ENCODE measurements at places on chromosomes 13 and 19. TPM values are rescaled to one million over a fixed set of nuclear protein-coding genes. Genes with fewer than 3 reads are reported as not detected.

DNA sequence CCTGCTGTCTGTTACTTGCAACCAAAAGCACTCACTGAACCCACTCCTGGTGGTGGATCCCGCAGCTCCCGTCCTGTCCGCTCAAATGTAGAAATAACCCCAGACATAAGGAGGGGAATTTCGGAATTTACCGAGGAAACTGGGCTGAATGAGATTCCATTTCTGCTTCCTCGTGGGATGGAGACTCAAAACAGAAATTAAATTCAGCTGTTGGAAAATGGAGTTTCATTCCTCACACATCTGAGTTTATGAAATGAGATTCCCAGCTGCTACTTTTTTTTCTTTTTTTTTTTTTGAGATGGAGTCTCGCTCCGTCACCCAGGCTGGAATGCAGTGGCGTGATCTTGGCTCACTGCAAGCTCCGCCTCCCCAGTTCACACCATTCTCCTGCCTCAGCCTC lies 44.3 kb downstream of the COLGALT1 start:
- no peak for DNase-seq

The PDE4C gene
- 0.37 TPM for total RNA-seq

DNA sequence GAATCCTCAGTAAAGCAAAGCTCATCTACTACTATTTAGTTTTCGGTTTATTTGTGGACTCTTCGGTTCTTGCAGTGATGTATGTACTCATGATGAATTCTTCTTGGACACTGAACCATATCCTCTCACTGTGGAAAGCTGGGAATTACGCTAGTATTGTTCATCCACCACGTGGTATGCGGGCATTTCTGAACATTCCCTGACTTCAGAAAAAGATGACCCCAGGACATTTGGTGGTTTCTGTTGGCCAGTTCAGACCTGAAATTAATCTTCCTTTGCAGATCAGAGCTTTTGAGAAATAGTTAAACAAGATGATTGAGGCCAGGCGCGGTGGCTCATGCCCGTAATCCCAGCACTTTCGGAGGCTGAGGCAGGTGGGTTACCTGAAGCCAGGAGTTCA lies 25.3 kb upstream of the FBN3 start:
- no peak for DNase-seq

DNA sequence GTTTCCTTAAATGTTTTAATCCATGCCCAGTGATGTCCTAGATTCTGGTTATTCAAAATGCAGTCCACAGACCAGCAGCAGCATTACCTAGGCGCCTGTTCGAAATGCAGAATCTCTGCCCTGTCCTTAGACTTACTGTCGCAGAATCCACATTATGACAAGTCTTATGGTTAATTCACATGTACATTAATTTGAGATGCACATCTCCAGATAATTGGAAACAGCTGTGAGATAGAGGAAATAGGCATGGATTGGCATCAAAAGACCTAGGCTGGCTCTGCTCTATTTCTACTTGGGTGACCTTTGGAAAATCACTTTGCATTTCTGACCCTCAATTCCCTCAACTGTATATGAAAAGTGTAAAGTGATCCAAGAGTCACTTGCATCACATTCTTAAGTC lies 700.7 kb downstream of the DIAPH3 start:
- no peak for DNase-seq

- DNase-seq = no peak
Observed at GRCh38 chr13:34886987-34887386, 55.1 kb upstream of the NBEA start.

The RAX2 gene
- not detected for total RNA-seq

DNA sequence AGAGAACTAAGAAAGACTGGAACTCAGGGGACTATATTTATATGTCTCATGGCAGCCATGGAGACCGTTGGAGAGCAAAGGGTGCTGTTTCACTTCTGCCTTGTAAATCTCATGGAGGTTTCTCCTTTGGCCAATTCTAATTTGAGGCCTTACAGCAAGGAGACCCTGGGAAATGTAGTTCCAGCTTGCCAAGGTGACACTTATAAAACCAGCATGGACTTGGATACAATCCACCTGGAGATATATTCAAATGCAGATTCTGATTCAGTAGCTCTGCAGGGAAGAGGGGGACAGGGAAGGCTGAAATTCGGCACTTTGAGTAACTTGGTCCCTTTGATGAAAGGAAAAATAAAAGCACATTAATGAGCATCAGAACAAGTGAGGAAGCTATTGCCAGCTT lies 90.0 kb downstream of the OXGR1 start:
- no peak for DNase-seq

The RPS15 gene
- total RNA-seq = 596 TPM

The CELF5 gene
- 0.63 TPM for total RNA-seq

The HSH2D gene
- total RNA-seq = 4.4 TPM

The UBA52 gene
- 667 TPM for total RNA-seq

DNA sequence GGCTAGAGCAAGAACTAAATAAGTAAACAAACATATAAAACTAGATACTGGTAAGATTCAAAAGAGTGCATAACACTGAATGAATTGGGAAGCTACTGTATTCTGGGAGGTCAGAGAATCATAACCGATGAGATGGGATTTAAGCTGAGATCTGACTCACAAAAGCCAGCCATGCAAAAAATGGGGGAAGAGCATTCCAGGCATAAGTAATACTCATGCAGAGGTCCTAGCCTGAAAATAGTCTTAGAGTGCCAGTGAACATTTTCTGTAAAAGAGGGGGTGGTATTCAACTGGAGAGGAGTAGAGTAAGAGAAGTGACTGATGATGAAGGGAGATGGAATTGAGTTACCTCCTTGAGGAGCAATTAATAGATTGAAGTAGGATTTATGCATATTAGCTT lies 872.0 kb upstream of the GPC6 start:
- DNase-seq = no peak

DNA sequence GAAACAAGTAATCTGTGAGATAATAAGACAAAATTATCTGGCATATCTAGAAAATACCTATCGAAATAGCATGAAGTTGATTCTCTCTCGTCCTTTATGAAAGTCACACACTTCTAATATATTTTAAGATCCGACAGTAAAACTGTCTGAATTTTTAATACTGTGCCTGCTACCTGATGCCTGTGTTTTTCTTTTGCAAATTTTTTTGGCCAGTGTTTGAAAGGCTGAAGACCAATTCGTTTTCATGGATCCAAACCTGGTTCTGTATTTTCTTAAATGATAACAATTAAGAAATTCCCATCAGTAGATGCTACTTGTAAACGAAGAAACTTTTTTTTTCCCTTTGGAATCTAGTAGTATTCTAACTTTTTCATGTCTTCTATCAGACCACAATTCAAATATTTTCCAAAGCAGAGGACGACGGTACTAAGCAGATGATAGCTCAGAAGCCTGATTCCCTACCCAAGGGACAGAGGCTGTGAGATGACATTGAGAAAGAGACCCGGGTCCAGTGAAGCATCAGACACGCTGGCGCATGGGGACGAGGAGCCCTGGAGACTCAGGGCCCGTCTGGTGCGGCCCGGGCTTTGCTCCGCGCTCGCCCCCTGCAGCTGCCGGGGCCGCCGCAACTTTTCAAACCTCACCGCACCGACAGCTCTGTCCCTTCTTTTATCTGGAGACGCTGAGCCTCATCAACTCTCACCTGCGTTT lies 49.5 kb upstream of the PABPC3 start:
- no peak for DNase-seq

DNA sequence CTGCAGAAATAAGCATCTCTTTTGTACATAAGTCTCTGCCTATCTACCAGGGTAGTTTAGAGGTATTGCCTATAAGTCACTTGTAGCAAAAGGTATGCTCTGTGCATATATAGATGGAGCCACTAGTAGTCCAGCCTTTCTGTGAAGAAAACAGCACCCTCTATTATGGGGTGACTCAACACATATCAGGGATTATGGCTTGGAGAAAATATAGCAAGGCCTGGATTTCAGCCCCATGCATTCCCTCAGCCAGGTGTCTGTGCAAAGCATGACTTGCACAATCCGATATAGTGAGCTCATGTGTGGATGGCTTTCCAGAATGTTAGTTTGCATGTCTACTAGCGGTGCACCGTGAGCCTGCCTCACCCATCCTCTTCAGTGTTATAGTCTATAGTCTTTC lies 13.4 kb upstream of the NALCN start:
- no peak for DNase-seq

- no peak for DNase-seq
Observed at GRCh38 chr13:74093691-74094090, 40.5 kb downstream of the KLF12 start.

DNA sequence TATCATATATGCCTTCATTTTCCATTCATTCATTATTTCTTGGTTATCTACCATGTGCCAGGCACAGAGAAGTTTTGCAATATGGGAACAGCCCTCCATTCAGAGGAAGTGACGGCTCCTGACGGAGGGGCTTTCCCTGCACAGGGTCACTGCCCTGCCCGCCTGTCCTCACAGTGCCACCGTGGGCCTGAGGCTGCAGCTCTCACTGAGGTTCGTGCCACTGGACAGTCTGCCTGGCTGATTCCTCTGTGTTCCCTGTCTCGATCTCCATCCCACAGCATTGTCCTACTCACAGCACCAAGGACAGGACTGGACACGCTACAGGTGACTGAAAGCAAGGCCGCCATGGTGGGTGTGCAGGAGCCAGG lies 92.7 kb downstream of the TSHZ3 start:
- no peak for DNase-seq

GRCh38 chr19:2983351-2984214 lies 6.2 kb downstream of the TLE6 start:
- peak; percentile 46 for DNase-seq

The GADD45B gene
- total RNA-seq = 36.1 TPM

The MCF2L gene
- 20.2 TPM for total RNA-seq

- no peak for DNase-seq
Observed at GRCh38 chr19:12788042-12788681, 3.1 kb upstream of the JUNB start.

GRCh38 chr13:20997301-20998161 lies 63.9 kb downstream of the LATS2 start:
- no peak for DNase-seq

DNA sequence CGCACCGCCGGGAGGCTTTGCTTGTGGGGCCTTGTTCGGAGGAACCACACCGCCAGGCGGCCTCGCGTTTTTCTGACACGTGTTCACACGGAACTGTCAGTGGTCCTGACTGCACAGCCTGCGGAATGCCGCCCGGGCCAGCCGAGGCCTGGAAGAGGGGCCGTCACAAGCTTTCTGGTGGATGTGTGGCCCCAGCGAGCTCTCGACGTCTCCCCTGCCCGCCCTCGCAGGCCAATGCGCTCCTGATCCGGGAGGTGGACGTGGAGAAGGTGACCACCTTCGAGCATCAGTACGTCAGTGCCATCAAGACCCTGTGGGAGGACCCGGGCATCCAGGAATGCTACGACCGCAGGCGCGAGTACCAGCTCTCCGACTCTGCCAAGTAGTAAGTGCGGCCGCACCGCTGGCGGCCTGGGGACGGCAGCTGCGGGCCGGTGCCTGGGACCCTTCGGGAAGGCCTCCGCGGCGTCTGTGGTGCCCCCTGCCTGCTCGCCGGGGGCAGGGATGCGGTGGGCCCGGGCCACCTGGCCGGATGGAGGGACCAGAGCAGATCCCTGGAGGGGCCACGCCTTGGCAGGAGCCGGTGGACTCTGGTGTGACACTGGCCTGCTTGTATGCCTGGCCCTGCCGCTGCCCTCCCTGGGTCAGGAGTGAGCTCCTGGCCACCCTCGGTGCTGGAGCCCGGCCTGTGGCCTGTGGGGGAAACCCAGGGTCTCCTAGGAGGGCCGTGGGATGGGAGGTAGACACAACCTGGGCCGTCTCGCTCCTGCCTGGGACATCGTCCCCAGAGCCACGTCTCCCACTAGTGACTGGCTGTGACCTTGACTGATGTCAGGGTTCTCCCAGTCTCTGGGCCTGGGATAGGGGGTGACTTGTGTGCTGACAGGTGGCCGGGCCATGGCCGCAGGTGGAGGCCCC lies 19.2 kb downstream of the GNA11 start:
- DNase-seq = no peak

GRCh38 chr19:19475849-19476828 lies 39.2 kb downstream of the TSSK6 start:
- DNase-seq = no peak

- DNase-seq = peak; percentile 60
Observed at GRCh38 chr19:23283925-23284324, 33.7 kb upstream of the ZNF724 start.

The DMPK gene
- 41.3 TPM for total RNA-seq

DNA sequence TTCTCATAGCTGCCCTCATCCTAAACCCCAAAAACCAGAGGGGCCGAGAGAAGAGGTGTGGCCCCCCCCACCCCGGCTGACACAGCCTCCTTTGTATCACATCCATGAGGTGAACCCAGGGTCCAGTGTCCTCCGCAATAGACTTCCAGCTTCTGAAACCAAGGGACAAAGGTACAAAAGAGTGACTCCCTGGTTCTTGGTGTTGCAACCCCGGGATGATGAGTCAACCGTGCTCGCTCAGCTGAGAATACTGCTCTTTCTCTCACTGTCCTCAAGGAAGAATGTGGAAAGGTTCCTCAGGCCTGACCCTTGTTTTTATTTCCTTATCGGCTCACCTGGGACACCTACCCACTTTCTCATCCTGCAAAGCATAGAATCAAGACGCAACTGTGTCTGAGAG lies 5.5 kb downstream of the SLC15A1 start:
- DNase-seq = no peak

The CPB2 gene
- total RNA-seq = 0.19 TPM

DNA sequence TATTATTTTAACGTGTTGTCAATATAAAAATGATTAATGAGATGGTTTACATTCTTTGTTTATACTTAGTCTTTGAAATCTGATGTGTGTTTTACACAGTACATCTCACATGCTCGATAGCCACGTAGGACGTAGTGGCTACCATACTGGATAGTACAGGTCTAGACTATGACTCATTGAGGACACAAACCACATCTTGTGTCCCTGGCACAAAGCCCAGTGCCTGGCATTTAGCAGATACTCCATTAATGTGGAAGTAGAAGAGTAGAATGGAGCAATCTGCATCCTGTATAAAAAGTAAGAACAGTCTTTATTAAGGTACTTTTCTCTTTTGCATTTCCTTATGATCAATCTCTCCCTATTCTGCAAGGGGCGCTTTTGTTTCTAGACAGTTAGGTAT lies 49.0 kb upstream of the FRY start:
- DNase-seq = peak; percentile 48

GRCh38 chr19:12913011-12913561 lies 6.0 kb downstream of the SYCE2 start:
- DNase-seq = peak; percentile 85

The FPR2 gene
- total RNA-seq = 1.3 TPM

GRCh38 chr19:39083983-39084731 lies at the start of gene ACP7:
ACP7 (plus strand) TSS chr19:39084368; CDS start chr19:39085270, 902 bp downstream.
- no peak for DNase-seq

The CCDC97 gene
- total RNA-seq = 12.7 TPM

All from pancreas (tissue), 10 donors.